Vagina (tissue), 2 donors: ENCODE measurements at places on chromosomes 12 and 14. TPM values are rescaled to one million over a fixed set of nuclear protein-coding genes. Genes with fewer than 3 reads are reported as not detected.

The TMEM63C gene
- total RNA-seq: 27.0 TPM

GRCh38 chr12:33438851-33439586 lies 600 bp downstream of the SYT10 start:
- no peak overlapping the region for H3K27ac ChIP-seq
- H3K4me3 ChIP-seq: peak overlapping the region; percentile 48
- no peaks in the 10 kb centered on the region for H3K27me3 ChIP-seq
- H3K4me1 ChIP-seq: peaks cover 4% of the 10 kb centered on the region

DNA sequence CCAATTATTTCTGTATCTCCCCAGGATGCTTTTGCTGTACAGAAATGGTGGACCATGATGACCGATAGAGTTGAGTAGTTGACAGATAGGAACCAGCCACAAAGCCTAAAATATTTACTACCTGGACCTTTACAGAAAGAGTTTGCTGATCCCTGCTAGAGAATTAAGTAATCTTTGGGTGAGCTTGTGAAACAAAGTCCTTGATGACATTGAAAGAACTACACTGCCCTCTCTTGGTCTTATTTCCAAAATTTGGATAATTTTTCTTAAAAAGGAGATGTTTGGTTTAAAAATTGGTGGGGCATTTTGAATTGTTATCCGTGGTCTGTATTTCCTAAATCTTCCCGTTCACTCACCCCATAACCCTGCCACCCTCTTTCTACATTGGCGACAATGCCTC lies 13.7 kb upstream of the TCTN1 start:
- no peaks in the 10 kb centered on the region for H3K4me1 ChIP-seq
- no peak overlapping the region for H3K27ac ChIP-seq
- no peak for DNase-seq

GRCh38 chr14:27927519-27927918 lies 839.1 kb upstream of the FOXG1 start:
- DNase-seq: no peak
- H3K27ac ChIP-seq: no peak overlapping the region
- H3K4me1 ChIP-seq: no peaks in the 10 kb centered on the region

The GNB3 gene
- 5.2 TPM for total RNA-seq

The PLXNC1 gene
- total RNA-seq: 14.2 TPM
